Uterus (tissue), 4 donors: ENCODE measurements at places on chromosomes 16 and 17. TPM values are rescaled to one million over a fixed set of nuclear protein-coding genes. Genes with fewer than 3 reads are reported as not detected.

DNA sequence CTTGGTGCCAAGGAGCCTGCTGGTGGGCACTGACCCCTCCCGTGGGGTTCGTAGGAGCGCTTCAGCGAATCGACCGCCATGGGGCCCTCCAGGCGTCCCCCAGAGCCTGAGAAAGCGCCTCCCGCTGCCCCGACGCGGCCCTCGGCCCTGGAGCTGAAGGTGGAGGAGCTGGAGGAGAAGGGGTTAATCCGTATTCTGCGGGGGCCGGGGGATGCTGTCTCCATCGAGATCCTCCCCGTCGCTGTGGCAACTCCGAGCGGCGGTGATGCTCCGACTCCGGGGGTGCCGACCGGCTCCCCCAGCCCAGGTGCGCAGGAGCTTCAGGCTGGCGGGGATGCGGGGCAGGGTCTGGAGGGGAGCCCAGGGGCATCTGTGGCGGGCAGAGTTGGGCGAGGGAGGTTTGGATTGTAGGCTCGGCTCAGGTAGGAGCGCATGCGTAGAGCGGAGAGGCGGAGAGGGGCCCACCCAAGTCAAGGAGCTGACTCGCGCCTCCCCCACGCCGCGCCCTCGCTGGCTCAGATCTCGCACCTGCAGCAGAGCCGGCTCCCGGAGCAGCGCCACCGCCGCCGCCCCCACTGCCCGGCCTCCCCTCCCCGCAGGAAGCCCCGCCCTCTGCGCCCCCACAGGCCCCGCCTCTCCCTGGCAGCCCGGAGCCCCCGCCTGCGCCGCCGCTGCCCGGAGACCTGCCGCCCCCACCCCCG, 19.8 kb downstream of the FMNL1 start:
- H3K4me3 ChIP-seq, result no peak overlapping the region
- H3K4me1 ChIP-seq, result peaks cover 8% of the 10 kb centered on the region
- no peak for DNase-seq
- H3K27ac ChIP-seq, result no peak overlapping the region
- H3K36me3 ChIP-seq, result no peaks in the 10 kb centered on the region

DNA sequence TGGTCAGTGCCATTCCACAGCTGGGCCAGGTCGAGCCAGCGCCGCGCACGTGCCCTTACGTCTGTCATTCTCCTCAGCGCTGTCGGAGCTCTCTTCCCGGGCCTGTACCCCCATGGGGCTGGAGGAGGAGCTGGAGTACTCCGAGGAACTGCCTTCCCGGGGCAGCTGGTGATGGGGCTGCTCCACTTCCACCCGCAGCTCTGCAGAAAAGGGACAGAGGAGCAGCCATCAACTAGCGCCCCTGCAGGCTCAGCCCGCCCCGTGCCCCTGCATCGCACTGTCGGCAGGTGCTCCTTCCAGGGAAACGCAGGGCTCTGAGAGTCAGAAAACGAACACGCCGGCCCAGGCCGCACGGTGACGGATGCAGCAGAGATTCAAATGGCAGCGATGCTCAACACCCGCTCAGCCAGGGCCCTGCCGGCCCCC, 20.9 kb downstream of the MAP1LC3B start:
- no peaks in the 10 kb centered on the region for H3K4me1 ChIP-seq
- no peak for DNase-seq
- no peaks in the 10 kb centered on the region for H3K27me3 ChIP-seq
- H3K27ac ChIP-seq, result no peak overlapping the region

- peak overlapping the region; percentile 93 for H3K27ac ChIP-seq
- H3K27me3 ChIP-seq, result no peaks in the 10 kb centered on the region
- H3K4me1 ChIP-seq, result no peaks in the 10 kb centered on the region
These were observed 6.6 kb downstream of the SEC14L1 start for GRCh38 chr17:77147357-77147801.

GNG13 gene
- total RNA-seq, result not detected

DNA sequence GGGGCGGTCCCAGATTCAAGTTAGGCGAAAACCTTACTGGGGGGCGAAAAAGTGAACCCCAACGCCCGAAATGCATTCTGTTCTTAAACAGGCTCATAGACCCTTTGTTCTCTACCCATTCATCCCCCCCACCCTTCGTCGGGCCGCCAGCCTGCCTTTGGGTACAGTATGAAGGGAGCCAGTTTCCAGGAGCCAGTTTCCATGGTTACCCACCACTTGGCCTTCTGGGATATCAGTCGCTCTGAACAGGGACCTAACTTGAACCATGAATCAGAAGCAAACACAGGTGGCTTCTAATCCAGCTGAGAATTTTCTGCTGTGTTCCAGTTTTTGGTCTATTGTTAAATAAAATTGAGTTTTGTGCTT, 532 bp downstream of the DHX40 start:
- no peaks in the 10 kb centered on the region for H3K36me3 ChIP-seq
- peak overlapping the region; percentile 66 for H3K4me3 ChIP-seq
- no peaks in the 10 kb centered on the region for H3K27me3 ChIP-seq
- H3K4me1 ChIP-seq, result no peaks in the 10 kb centered on the region
